ENCODE measurements at places on chromosomes 7 and 10.

GRCh38 chr7:77413861-77414424 lies 2.2 kb downstream of the GSAP start:
- no peak for DNase-seq

DNA sequence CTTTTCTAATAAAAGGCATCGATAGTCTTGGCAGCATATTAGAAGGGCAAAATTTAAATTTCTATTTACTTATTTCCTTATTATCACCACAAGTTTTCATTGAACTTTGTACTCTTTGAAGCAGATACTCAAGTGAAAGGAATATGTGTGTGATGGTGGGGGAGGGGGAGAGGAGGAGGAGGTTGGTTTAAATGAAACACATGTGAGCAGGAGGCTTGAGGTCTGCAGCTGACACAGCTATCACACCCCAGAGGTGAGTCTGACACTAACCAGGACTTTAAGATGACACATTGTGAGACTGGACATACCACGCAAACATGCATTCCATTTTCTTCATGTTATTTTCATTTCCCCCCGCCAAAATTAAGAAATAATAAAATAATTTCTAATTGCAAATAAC lies 63.3 kb downstream of the CTTNBP2 start:
- no peak for DNase-seq

GRCh38 chr7:131897016-131897789 lies 340.8 kb upstream of the PODXL start:
- no peak for DNase-seq

- DNase-seq: no peak
Measured at GRCh38 chr10:76939933-76940468, 697.6 kb downstream of the KCNMA1 start.

DNA sequence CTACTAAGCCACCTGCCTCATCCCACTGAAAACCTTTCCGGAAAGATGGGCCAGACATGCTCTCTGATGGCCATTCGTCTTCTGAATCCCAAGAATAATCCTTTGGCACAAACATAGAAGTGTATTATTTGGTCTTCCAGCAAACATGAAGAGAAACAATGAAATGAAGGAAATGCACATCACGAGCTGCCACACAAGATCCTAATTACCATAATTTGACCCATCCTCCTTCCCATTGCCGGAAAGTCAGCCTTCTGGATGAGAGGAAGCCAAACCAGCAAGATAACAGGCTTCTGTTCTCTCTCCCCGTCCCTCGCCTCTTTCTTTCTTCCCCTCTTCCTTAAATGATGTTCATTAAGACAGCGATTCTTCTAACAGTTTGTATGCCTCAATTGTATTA lies 218.9 kb upstream of the KMT2E start:
- no peak for DNase-seq

- DNase-seq: no peak
Measured at GRCh38 chr7:112212571-112212970, 6.1 kb downstream of the ZNF277 start.

- DNase-seq: no peak
Measured at GRCh38 chr7:84081973-84082522, 112.5 kb downstream of the SEMA3A start.

DNA sequence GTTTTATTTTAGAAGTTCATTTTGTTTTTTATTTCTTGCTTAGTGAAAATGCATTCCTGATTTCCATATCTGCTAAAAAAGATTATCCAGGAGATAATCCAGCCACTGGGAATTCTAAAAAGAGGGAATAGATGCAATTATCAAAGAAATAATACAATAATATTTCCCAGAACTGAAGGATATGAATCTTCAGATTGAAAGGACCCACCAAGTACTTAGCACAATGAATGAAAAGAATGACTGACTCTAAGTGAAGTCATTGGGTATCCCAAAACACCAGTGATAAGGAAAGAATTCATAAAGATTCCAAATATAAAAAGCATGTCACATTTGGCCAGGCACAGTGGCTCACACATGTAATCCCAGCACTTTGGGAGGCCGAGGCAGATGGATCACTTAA lies 79.3 kb downstream of the REEP3 start:
- DNase-seq: no peak

DNA sequence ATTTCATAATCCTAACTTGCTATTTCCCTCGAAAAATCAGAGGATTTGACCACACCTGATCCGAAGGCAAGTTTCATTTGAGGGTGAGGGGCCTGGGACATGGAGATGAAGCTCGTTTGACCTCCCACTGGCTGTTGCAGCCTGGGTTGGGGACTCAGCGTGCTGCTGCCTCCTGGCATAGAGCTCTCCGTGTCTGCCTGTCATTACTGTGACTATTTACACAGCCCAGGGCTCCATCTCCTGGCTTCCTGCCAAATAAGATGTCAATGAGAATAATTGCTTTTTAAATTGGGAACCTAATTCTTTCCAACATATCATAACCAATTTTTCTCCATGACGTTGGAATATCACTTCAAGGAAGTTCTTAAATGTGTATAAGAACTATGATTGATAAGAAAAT lies 139.3 kb upstream of the COBL start:
- no peak for DNase-seq

Data from stimulated activated naive CD4-positive, alpha-beta T cell treated with Interleukin-2 at 50 U/mL for 16 hours (primary cell).